Adrenal gland (tissue), 19 donors: ENCODE measurements at places on chromosomes 7 and 10. TPM values are rescaled to one million over a fixed set of nuclear protein-coding genes. Genes with fewer than 3 reads are reported as not detected.
A peak's percentile ranks its signal among the peaks of the same experiment; 100 is the strongest.

DNA sequence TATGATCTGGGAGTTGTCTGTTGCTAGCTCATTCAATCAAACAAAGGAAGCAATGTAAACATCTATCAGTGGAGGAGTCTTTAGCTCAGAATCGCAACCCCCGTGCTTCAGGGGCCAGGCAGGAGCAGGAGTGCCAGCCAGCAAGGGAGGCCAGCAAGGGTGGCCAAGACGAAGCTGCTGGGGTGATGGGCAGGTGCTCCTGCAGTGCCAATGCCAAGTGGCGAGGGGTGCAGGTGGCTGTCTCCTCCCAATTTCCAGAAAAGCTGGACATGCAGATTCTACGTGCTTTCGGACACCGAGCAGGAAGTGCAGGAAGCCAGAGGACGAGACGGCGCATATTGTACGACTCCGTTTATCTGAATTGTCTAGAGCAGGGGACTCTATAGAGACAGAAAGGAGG, 48.1 kb upstream of the EBF3 start:
- DNase-seq: no peak

- no peak for DNase-seq
These were observed 106.0 kb downstream of the TCF7L2 start for GRCh38 chr10:113056030-113056429.

DNA sequence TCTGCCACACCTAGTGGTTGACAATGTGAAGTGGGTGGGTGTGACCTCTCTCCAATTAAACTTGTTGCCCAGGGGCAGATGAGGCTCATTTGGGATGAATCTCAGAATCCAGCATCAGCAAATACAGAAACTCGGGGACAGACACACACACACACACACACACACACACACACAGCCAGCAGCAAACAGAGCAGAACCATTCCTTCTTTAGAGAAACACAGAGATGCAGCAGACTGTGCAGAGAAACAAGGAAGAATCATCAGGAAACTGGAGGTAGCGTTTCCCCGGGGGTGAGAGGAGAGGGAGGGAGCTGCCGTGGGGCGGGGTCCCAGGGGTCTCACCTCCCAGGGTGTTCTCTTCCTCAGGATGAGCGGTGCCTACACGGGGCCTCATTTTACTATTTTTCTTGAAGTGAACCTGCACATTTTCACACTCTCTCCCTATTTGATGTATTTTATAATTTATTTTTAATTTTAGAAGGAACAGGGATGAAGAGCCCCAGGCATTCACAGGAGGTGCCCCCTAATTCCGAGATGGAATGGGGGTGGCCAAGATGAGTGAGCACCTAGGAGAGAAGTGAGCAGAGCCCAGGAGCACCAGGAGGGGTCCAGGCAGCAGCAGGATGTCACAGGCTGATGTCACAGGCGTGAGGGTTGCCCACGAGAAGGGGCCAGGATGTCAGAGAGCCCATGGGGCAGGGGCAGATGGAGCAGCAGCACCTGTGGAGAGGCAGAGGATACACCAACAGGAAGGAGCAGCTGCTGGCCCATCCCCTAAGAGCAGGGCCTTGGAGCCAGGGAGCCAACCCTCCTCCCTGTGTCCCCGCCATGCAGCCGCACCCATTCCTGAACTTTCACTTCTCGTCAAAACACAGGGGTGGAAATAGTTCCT, 85.3 kb upstream of the PPP2R2D start:
- DNase-seq: no peak

DNA sequence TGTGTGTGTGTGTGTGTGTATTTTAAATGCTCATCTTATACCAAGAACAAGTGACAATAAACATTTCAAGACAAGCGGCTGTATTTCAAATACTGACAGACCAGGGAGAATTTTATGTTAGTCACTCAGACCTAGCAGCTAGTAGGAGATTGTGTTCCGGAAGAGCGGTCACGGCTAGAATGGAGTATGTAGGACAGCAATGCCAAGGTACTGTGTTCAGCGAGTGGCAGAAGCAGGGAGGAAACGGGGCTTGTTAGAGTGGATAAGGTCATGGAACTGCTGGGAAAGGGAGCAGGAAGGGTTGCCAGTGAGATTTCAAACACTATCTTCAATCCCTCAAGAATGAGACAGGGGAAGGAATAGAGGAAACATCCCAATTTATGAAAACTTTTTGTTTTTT, 260.5 kb upstream of the PITRM1 start:
- DNase-seq: no peak

GRCh38 chr10:91705948-91706670, 73.2 kb upstream of the PPP1R3C start:
- DNase-seq: no peak

- no peak for DNase-seq
These were observed 215.3 kb upstream of the GLI3 start for GRCh38 chr7:42452356-42452755.

DNA sequence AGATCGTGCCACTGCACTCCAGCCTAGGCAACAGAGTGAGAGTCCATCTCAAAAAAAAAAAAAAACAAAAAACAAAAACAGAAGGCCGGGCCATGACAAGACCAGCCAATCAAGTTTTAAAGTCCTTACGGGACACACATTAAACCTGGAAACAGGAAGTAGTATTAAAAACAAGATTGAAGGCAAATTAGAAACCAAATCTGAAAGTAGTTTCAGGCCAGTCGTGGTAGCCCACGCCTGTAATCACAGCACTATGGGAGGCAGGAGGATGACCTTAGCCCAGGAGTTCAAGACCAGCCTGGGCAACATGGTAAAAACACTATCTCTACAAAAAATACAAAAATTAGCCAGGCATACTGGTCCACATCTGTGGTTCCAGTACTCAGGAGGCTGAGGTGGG, 18.1 kb downstream of the PSAP start:
- DNase-seq: no peak

DNA sequence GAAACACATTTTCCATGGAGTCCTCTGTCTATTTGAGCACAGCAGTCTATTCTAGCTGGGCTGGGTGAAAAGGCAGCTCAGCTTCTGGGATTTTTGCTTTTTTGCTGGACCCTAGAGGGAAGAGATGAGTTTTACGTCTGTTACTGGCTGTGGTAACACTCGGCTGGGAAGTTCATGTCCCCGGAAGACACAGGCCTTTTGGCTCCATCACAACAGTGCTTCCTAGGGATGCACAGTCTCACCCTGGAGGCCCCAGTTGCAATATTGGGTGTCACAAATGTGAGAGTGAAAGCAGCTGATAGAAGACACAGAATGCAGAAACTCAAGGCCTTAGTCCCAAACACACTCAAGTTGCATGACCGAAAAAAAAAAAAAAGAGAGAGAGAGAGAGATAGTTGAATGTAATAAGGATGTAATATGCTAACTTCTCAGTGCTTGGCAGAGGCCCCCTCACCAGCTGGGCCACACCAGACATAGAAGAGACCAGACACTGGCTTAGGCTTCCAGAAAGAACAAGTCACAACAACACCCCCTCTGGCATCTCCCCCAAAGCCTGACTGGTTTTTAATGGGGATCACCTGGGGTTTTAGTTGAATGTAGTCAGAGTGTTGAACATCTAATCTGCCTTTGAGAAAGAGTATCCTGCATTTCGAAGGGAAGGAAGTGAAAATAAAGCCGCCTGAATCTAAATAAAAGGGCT, 545.4 kb upstream of the FZD8 start:
- no peak for DNase-seq

DNA sequence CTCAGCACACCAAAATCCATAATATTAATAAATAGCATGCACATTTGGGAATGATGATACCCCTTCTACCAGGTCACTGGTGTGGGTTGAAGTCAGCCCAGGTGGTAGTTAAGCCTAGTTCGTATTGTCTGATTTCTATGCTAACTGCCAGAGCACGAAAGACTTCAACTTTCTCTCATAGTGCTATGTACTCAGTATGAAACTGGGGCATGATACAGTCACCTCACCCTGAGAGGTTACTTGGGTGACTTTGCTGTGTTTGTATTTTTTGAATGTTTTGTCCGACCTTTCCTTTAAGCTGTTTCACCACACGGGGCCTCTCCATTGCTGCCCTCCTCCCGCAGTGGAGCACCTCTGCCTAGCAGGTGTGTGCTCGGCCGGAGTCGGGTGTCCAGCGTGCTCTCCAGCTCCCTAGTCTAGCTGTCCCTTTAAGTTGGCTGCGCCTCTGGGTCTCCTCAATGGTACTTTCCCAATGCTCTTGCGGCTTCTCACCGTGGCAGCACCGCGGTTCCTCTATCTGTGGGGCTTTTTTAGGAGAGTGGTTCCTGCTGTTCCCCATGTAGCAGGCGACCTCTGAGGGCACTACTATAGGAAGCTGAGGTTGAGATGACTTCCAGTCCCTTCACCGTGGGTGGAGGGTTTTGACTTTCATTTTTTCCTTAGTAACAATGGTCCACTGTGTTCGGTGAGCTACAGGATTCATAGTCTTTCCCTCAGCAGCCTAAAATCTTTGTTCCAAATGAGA, 524.0 kb upstream of the PFKP start:
- no peak for DNase-seq

DNA sequence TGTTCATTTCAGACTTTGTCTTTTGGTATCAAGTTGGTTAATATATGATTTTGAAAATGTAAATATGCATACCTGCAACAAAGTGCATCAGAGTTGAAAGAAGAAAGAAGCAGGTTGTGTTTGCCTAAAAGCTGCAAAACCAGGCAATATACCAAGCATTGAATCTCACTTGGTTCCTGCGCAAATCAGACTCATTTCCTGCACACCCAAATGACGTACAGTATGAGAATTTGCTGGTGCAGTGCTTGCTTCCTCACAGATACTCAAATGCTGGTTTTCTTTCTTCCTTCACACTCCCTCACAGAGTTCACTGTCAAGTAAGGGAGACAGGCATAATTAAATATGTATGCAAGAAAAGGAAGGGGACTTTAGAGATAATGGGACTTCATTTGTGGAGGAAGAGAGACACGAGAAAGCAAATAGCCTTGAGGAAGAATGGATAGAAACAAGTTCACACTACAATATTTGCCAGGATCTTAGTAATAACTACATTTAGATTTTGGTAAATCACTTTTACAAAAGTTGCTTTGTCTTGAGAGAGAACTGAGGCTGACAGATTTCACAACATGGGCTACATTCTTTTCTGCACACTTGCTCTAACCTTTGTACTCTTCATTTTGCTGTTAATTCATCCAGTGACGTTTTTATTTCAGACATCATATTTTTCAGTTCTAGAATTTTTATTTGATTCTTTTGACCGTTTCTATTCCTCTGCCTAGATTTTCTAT, 56.9 kb upstream of the AOAH start:
- DNase-seq: no peak

GRCh38 chr10:5234106-5234860, 37.6 kb downstream of the AKR1C4 start:
- DNase-seq: peak; percentile 59

DNA sequence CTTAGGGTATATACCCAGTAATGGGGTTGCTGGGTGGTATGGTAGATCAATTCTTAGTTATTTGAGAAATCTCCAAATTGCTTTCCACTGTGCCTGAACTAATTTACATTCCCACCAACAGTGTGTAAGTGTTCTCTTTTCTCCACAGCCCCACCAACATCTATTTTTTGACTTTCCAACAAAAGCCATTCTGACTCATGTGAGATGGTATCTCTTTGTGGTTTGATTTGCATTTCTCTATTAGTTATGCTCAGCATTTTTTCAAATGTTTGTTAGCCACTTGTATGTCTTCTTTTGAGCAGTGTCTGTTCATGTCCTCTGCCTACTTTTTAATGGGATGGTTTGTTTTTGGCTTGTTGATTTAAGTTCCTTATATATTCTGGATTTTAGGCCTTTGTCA, 66.4 kb downstream of the MGAM2 start:
- no peak for DNase-seq

DNA sequence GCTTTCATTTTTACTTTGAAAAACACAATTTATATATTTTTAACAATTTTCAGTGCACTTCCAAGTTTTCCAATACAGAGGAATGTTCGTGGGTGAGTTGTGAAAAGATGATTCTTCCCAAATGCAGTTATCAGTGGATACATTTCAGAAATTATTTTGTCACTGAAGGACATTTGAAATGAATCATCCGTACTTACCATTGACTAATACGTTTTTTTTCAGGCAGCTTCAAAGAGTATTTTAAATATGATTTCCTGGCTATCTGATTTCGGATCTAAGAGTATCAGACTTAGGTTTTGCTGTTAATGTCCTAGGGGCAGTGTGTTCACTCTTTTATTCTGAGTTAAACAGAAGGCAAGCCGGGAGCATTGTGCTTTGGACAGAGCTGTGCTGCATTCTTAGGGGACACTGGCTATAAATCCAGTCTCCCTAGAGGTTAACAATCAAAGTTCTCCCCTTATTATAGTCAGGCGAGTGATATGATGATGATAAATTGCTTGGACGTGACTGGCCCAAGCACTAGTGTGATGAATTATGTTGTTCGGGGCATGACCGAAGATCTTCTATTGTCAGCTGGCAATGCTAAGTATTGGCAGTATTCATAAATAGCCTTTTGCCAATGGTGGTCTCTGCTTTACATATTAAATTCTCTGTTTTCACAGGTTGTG, 4.5 kb downstream of the PTER start:
- DNase-seq: no peak

- peak; percentile 80 for DNase-seq
These were observed at the start of gene SLC4A2 for GRCh38 chr7:151059367-151060112. SLC4A2 (plus strand) TSS chr7:151059589; CDS start chr7:151061988, 2,399 bp downstream.

- no peak for DNase-seq
These were observed 72.9 kb upstream of the AMPH start for GRCh38 chr7:38704041-38704547.

DNA sequence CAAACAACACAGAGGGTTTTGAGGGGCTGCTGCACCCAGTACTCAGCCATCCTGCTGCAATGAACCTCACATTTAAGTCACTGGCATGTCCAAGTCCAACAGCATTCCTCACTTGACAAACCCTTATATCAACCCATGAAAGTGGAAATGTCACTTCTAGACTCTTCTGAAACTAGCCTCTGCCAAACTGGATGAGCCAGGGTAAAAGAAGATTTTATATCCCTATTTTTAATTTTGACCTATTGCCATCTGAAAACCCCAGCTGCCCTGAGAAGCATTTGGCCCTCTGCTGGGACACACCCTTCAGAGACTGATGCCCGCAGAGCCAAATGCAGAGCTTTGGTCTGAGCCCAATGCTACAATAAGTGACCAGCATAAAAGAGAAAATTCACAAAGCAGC, 201.1 kb downstream of the ANK3 start:
- DNase-seq: no peak

NXPH1 gene
- polyA plus RNA-seq: 25.8 TPM

PGAM2 gene
- 15.8 TPM for polyA plus RNA-seq

TMEM270 gene
- 0.20 TPM for polyA plus RNA-seq

PPP1R9A gene
- 10.2 TPM for polyA plus RNA-seq
